Activated CD8-positive, alpha-beta memory T cell treated with anti-CD3 and anti-CD28 coated beads for 48 hours (primary cell): ENCODE measurements at places on chromosomes 7 and 10.

- no peak for DNase-seq
Measured at GRCh38 chr10:133070810-133071209, 16.9 kb upstream of the ADGRA1 start.

DNA sequence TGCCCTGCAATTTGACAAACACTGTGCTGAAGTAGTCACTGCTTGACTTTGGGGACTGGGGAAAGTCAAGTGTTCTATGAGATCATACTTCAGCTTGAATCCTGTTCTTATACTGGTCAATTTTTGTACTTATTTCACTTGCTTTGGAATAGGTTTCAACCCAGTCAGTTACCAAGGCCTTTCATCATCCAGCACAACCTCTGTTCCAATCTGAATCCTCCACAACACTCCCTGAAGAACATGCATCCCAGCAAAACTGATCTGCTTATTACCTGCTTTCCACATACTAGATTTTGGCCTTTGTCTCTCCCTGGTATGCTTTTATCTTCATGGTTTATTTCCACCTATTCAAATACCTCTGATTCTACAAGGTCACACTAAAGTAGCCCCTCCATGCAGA, 29.5 kb downstream of the DPY19L1 start:
- DNase-seq: no peak

- no peak for DNase-seq
Measured at GRCh38 chr7:46168671-46169383, 247.8 kb upstream of the IGFBP3 start.

- DNase-seq: no peak
Measured at GRCh38 chr7:86926732-86927131, 132.7 kb downstream of the ELAPOR2 start.

DNA sequence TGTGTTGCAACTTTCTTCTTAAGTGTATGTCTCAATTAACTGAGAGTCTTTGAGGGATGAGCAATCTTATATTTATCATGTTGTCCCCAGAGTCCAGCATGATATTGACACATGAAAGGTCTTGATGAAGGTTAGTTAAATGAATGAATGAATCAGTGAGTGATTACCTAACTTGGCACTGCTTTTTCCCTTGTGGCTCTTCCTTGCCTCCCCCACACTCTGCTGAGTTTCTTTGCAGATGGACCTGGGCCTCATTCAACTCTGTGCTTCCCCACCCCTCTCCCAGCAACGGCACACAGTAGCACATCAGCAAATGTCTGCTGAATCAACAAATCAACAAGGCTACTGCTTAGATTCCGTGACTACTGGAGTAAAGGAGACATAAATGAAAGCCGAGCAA, 235.1 kb upstream of the CXCL12 start:
- DNase-seq: no peak
